Stimulated activated CD8-positive, alpha-beta memory T cell treated with anti-CD3 and anti-CD28 coated beads, Interleukin-4, amount 100 ng/mL, for 4 hours (primary cell): ENCODE measurements at places on chromosomes 3 and 15.

DNA sequence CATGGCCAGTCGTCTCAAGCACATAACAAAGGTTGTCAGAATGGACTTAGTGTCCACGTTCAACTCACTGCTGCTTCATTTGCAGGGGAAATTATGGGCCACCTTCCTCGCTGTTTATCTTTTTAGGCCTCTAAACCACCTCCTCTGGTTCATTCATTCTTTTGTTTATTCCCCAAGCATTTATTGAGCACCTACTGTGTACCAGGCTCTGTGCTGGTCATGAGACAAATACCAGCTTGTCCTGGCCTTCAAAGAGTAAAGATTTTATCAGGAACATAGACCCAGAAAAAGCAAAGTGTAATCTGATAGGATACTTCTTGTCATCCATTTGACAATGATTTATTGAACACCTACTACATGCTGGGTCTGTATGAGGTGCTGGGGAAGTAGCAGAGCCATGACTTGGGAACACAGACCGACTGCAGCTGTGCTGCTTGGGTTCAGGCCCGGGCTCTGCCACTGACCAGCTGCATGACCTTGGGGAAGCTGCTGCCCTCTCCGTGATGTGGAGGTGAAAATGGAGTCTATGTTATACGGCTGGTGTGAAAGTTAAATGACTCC lies 63.4 kb upstream of the SLC6A6 start:
- no peak for DNase-seq

DNA sequence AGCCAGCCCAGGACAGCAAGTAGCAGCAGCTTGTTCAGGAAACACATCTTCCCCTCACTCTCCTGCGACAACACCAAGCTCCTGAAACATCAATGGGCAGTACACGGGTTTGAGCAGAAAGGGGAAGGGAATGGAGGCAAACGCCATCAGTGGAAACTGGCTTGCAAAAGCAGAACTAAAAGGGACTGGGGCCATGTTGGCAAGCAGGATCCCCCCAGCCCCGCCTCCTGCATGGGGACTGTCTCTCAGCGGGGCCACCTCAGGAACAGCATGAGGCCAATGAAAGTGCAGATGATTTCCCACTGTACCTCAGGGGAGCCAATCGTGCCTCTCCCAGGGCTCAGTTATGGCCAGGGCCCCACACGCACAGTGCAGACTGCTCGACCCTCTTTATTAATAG lies 6.8 kb downstream of the CDAN1 start:
- no peak for DNase-seq

- DNase-seq: no peak
Measured at GRCh38 chr3:11248596-11248995, 23.6 kb upstream of the ATG7 start.

- DNase-seq: no peak
Measured at GRCh38 chr15:50249704-50250103, 15.8 kb downstream of the HDC start.

- DNase-seq: no peak
Measured at GRCh38 chr3:24101676-24102168, 156.6 kb downstream of the NR1D2 start.

DNA sequence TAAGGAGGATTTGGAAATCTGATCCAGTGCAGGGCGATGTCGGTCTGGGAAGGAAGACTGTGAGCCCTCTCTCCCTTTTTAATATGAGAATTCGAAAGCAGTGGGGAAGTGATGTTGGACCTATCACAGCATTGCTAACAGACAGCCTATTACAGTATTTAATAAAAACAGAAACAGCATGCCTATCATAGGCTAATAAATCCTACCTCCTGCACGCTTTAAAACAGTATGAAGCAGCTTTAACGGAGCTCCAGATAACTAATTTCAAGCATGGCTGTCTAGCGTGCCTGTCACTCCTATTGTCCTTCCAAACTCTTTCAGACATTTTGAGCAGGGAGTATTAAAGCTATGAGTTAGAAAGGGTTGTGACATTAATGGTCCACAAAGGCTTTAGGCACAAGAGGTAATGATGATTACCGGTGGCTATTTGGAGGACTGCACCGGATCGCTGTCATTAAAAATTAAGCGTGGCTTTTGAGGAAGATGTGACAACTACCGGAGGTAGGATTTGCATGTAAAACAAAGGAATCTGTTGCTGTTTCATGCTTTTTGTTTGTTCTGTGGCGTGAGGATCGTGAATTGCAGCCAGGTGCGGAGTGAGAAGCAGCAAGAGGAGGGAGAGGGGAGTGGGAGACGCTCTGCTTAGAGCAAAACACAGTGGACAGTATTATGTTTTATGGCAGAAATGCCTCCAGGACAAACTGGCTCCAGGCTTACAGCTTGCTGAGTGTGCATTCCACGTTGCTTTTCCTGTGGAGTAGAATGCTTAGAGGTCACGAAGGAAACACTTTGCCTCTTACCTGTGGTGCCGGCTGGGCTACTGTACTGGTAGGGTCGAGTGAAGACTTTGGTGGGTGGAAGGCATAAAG lies at the start of gene KCNMB2:
KCNMB2 (plus strand) TSS at position 226 of the 869 bp plus-strand sequence.
- DNase-seq: no peak

DNA sequence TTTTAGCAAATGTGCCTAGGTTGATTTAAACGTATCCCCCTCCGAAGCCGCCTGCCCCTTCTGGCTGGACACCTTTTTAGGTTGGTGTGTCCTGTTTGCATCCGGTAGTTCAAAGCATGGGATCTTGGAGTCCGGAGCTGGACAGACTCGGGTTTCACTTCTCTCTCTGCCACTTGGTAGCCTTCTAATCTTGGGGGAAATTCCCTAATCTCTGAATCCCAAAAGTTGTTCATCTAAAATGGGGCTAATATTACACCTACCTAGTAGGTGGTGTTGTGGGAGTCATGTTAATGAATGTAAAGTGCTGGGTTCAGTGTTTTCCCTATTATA lies 760 bp downstream of the FANCI start:
- DNase-seq: no peak

DNA sequence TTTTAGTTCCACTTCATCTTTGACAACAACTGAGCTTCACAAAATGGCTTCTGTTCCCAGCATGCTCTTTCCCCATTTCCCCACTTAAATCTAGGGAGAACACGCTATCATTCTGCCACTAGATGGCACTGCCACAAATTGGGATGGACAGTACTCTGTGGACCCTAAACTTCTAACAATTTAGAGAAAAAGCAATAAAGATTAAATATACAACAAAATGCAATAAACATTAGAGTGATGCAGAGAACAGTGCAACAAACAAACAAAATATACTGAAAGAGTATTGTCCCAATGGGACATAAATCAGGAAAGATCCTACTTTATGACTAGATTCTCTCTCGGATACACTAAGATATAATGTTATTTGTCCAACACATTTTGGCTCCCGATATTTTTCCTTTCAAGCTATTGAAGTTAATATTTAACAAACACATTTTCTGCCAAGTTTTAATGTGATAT lies 169.7 kb upstream of the TMCO5A start:
- DNase-seq: no peak

DNA sequence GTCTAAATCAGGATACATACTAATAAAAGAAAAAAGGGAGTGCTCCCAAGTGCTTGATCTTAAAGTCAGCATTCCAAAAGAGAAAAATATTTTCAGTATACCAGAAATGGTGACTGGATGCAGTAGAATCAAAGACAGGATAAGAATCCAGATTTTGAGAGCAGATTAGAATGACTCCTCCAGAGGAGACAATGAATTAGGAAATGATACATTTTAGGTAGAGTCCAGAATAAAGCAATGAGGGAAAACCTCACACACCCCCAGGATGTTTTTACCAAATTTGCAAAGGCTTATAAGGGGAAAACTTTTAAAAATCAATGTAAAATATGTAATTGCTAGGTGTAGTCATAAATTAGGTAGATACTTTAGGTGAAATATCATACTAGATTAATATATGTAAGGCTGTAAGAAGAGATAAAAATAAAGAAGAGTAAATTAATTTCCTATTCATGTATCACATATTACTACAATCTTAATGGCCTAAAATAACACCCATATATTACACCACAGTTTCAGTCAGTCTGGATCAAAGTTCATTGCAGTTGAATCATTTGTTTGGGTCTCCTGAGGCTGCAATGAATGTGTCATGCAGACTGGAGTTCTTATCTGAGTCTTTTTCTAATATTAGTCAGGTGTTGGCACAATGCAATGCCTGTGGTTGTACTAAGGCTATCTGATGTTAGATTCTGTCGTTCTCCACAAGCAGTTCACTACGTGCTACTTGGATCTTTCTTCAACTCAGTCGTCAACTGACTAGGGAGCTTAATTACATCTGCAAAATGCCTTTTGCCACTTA lies 547.8 kb upstream of the EPHA6 start:
- no peak for DNase-seq

- no peak for DNase-seq
Measured at GRCh38 chr3:114450008-114450596, 156.3 kb downstream of the TIGIT start.
